NCI-H1417 treated with DMSO at 0.1 percent for 48 hours (cell line): ENCODE measurements at places on chromosomes 7 and 10.

- no peak for DNase-seq
These were observed 10.0 kb downstream of the ZCCHC24 start for GRCh38 chr10:79435271-79436065.

DNA sequence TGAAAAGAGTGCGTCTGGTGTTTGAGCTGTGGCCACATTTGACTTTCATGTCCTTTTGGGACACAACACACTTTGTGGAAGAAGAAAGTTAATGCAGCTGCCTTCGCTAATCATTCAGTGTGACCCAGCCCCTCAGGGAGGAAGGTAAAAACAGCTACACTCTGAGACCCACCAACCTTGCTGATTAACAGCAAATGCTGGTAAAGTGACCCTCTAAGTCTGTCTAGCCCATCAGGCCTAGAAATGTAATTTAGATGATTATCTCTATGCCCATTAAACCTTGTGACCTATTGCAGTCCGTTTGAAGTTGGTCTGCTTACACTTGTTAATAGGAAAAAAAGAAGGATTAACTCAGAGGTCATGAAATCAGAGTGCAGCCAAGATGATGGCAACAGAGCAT is 161.9 kb upstream of the WNT16 start:
- no peak for DNase-seq

- DNase-seq = no peak
These were observed 26.4 kb downstream of the NUDT13 start for GRCh38 chr10:73136627-73137026.

GRCh38 chr7:88355011-88355410 is 48.3 kb upstream of the STEAP4 start:
- no peak for DNase-seq

DNA sequence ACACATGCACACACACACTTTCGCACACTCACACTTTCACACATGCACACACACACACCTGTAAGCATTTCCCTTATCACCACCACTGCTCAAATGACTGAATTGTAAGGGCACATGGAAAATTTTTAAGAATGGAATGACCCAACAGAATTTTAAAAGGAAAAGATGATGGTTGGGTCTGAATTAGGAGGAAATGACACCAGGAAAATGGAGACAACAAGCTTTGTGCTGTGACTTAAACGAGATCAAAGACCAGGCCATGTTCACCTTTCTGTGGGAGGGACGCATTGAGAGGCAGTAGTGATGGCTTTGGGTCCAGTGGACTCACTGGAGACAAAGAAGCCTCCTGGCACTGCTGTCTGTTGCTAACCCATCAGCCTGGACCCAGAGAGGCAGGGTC is 16.7 kb upstream of the C10orf71 start:
- no peak for DNase-seq

DNA sequence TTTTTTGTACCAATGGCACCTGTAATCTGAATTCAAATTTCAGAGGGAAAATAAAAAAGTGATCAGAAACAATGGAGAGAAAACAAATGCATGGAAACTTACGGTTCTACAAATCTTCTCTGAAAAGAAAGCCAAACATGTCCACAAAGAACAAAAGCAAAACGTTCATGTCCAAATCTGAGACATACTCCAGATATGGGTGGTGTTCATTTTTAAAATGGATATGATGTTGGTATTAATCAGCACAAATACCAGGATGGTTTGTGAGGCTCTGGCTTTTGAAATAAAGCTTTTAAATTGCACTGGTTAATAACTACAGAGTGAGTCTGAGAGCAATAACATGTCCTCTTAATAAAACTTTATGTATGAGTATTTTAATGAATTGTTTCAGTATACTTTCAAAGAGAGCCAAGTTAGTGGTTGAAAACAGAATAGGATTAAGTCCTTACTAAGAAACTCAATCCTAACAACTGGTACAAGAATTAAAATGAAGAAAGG is 366.4 kb downstream of the INHBA start:
- no peak for DNase-seq

DNA sequence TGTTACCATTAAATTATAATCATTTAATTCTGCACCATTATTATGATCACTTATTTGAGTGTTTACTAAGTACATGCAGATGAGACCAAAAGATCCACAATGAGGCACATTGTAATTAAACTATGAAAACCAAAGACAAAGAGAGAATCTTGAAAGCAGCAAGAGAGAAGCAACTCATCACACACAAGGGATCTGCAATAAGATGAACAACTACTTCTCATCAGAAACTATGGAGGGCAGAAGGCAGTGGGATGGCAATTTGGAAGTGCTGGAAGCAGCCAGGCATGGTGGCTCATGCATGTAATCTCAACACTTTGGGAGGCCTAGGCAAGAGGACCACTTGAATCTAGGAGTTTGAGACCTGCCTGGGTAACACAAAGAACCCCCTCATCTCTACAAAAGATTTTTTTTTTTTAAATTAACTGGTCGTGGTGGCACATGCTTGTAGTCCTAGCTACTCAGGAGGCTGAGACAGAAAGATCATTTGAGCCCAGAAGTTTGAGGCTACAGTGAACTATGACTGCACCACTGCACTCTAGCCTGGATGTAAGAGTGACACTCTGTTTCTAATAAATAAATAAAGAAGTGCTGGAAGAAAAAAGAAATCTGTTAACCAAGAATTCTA is 47.7 kb downstream of the CDK6 start:
- DNase-seq = no peak

DNA sequence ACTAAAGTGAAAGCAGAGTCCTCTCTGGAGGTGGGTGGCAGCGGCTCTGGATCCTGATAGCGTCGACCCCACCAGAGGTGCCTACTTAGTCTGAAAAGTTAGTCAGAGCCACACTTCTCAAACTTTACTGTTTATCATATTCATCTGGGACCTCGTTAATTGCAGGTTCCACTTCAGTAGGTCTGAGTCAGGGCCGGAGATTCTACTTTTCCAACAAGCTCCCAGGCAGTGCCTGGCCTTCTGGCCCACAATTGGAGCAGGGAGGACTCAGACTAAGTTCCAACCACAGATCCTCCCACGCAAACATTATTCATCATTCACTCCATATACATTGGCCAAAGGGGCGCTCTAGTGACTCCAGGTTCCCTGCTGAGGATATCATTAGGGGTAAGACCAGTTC is 78.1 kb downstream of the VSTM4 start:
- DNase-seq = no peak

- no peak for DNase-seq
These were observed 57.7 kb downstream of the NXPH1 start for GRCh38 chr7:8491106-8491505.

GRCh38 chr7:157468221-157469111 is 131.7 kb downstream of the DNAJB6 start:
- no peak for DNase-seq

- no peak for DNase-seq
These were observed 118.0 kb downstream of the RAB11FIP2 start for GRCh38 chr10:117928741-117929140.
